Left lung (tissue), 14 donors: ENCODE measurements at places on chromosomes 5 and 9. TPM values are rescaled to one million over a fixed set of nuclear protein-coding genes. Genes with fewer than 3 reads are reported as not detected.

DNA sequence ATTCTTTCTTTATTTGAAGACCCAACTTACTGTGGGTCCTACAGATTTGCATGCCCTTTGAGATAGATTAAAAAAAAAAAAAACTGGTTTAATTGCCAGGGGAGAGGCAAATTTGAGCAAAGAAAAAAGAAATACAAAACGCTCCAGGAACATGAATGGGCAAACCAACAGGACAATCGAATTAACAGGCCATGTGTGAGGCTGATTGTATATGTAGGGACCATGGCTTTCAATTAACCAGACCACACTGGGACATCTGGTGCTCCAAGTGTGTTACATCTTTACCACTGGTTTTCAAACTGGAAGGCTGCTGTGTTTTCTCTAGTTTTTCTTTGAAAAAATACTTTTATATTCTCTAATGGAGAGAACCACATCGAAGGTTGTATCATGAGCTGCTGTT is 612.1 kb upstream of the SEMA6A start:
- H3K4me3 ChIP-seq: no peak overlapping the region
- H3K4me1 ChIP-seq: no peaks in the 10 kb centered on the region
- no peaks in the 10 kb centered on the region for H3K36me3 ChIP-seq
- no peaks in the 10 kb centered on the region for H3K27me3 ChIP-seq

DNA sequence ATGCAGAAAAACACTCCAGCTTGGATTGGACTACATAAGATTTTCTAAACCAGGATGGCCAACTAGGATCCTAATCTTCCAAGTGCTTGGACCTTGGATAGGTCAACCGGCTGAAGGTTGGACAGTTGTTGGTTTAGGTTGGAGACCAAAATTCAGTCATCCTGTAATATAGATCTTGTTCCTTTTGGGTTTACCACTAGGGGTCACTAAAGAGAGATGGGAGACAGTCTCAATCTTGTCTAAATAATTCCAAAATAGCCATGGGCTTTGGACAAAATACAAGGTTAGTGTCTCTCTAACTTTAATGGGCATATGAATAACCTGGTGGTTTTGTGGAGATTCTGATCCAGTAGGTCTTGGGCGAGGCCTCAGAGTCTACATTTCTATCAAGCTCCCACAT is 148.7 kb upstream of the ERCC6L2 start:
- no peak for DNase-seq
- H3K27ac ChIP-seq: no peak overlapping the region
- no peaks in the 10 kb centered on the region for H3K27me3 ChIP-seq
- H3K36me3 ChIP-seq: no peaks in the 10 kb centered on the region
- no peaks in the 10 kb centered on the region for H3K4me1 ChIP-seq

DNA sequence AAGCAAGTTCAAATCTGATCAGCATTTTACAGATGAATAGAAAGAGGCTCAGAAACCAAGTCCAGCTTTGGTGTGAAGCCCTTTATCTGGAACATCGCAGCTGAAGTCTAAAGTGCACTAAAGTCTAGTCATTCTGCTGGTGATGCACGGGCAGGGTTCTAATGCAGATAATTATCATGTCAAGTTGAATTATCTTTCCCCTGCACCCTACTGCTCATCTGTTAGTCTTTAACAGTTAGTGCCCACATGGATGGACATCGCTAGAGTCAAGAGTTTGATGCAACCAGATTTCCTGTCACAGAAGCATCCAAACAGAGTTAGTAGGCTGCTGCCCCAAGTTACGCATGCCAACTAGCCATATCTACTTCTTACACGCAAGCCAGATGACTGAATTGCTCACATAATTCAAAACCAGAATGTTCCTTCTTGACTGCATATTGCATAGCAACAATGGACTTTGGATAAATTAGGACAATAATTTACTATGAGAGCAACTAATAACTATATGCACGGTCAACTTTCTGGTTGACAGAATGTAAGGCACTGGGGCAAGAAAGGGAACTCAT is 1.6 kb upstream of the TOMM5 start:
- no peak for DNase-seq
- H3K4me3 ChIP-seq: no peak overlapping the region
- H3K27me3 ChIP-seq: no peaks in the 10 kb centered on the region
- no peaks in the 10 kb centered on the region for H3K36me3 ChIP-seq
- H3K4me1 ChIP-seq: peaks cover 14% of the 10 kb centered on the region

DNA sequence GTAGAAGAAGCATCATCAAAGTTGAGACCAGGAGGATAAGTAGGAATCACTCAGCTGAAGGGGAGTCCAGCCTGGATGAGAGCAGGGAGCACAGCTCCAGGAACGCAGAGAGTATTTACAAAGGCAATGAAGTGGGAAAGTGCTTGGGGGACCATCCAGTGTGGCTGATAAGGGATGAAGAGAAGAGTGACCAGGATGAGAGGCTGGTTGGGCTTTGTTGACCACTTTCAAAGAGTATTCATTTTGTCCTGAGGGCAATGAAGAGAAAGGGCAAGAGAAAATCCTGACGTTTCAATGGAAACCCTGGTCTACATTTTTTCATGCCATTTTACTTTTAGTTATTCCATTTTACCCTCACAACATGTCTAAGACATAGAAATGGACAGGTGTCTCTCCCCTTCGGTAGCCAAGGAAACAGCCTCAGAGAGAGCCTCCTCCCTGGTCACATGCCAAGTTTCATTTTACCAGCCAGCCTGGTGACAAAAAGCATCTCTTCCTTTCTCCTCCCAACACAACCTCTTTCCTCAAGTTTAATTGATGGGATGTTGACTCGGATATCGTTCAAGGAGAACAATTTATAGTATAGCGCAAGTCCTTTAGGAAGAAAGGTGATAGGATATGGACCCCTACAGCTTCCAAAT is 492.7 kb upstream of the CLINT1 start:
- H3K36me3 ChIP-seq: no peaks in the 10 kb centered on the region
- DNase-seq: no peak
- H3K27ac ChIP-seq: no peak overlapping the region
- H3K4me3 ChIP-seq: no peak overlapping the region

Gene FOXI1
- 0.09 TPM for polyA plus RNA-seq

Gene GFRA3
- 3.5 TPM for polyA plus RNA-seq

GRCh38 chr9:86098824-86099700 is at the start of gene GOLM1:
GOLM1 (minus strand) TSS chr9:86099558; CDS start chr9:86079320, 20,238 bp downstream.
- peak within 1 kb of the TSS; percentile 70 for H3K4me3 ChIP-seq
- H3K4me1 ChIP-seq: peaks cover 15% of the 10 kb centered on the region
- H3K36me3 ChIP-seq: no peaks in the 10 kb centered on the region

Gene CDO1
- 59.5 TPM for polyA plus RNA-seq

DNA sequence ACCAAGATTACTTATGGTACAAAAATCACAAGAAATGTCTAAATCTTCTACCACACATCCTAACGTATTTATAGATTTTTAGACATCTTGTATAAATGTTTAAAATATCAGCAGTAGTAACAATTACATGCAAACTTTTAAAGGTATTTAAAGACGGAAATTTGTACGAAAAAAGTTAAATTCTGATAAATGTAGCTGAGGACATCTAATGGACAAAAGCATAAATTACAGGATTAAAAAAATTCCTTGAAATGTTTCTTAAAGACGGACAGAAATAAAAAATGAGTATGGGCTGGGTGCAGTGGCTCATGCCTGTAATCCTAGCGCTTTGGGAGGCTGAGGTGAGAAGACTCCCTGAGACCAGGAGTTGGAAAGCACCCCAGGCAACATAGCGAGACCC is 15.8 kb downstream of the ERCC8 start:
- H3K4me1 ChIP-seq: no peaks in the 10 kb centered on the region
- H3K36me3 ChIP-seq: peaks cover 22% of the 10 kb centered on the region
- no peak overlapping the region for H3K27ac ChIP-seq
- no peaks in the 10 kb centered on the region for H3K27me3 ChIP-seq
- DNase-seq: no peak
